ENCODE measurements at places on chromosomes 6 and 20.

GRCh38 chr6:21715180-21715579 lies 121.6 kb downstream of the SOX4 start:
- no peak for DNase-seq

- DNase-seq, result no peak
Measured at GRCh38 chr6:69064226-69064625, 429.1 kb downstream of the ADGRB3 start.

GRCh38 chr20:38499366-38499765 lies 26.7 kb downstream of the RALGAPB start:
- no peak for DNase-seq

DNA sequence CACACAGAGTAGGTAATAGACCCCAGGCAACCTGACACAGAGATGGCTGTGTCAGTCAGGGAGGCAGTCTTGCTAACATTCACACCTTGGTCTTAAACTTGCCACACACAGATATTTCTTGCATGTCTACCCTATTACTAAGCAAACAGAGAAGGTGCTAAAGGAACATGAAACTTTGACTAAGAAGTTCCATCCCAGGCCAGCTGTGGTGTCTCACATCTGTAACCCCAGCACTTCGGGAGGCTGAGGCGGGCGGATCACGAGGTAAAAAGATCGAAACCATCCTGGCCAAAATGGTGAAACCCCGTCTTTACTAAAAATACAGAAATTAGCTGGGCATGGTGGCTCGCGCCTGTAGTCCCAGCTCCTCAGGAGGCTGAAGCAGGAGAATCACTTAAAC lies 222.4 kb upstream of the JARID2 start:
- peak; percentile 82 for DNase-seq

- DNase-seq, result no peak
Measured at GRCh38 chr6:1850121-1850839, 240.6 kb downstream of the FOXC1 start.

- no peak for DNase-seq
Measured at GRCh38 chr6:29870104-29870503, 42.5 kb downstream of the HLA-G start.

GRCh38 chr20:13317439-13317838 lies 96.4 kb downstream of the ISM1 start:
- DNase-seq, result no peak

DNA sequence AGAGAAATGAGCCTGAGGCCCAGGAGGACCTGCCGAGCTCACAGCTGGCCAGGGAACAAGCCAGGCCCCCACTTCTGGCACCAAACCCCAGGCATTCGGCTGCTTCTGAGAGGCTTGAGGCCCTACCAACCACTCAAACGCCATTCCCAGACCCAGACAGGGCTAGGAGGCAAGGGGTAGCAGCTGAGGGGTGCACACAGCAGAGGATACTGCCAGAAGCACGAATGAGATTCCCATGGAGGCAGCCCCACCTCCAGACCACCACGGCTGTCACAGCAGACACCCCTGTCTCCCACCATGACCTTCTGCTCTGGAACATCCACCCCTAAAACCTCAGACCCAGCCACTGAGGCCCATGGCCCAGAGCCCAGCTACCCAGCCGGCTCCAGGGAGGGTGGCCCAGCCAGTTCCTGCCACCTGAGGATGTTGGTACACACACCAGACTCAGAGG lies 36.1 kb downstream of the NTSR1 start:
- no peak for DNase-seq

- DNase-seq, result peak; percentile 79
Measured at GRCh38 chr20:57391439-57392301, 474 bp downstream of the RBM38 start.

DNA sequence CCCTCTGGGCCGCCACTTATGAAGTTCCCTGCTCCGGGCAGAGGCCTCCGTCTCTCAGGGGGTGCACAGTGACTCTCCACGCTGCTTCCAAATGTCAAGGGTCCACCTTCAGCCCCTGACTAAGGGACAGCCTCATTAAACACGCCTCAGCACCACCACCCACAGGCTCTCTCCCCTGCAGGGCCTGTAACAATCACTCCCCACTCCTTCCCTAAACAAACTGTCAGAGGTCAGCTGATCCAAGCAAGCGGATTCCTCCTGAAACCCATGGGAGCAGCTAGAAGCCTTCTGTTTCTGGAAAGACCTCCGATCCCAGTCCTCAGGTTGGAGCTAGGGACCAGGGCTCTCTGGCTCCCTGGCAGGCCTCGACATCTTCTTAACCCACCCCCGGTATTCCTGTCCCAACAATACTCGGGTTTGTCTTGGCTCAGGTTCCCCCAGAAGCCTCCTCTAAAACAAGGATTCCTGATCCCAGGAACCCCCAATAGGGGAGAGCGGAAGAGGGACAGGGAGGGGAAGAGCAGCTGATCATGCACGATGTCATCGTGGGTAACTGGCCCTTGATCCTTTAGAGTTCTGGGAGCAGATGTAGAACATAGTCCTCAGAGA lies 181.0 kb downstream of the ZNF217 start:
- DNase-seq, result no peak

DNA sequence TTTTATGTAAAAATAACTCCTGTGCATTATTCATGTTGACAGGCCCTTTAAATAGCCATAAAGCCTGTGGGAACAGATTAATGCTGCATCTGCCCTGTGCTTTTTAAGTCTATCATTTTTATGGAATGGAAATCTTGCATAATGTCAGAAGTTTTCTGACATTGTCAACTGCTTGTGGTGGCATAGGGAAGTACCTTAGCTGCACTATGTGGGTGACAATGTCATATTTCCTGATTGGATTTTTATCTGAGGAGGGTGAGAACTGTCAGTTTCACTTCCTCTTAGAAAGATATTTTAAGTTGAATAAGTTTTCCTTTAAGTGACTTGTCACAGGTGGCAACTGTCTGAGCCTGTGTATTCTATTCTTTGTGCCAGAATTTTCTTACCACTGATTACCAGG lies 267.9 kb downstream of the PLCB1 start:
- DNase-seq, result no peak

- DNase-seq, result no peak
Measured at GRCh38 chr6:113414511-113414910, 442.6 kb upstream of the MARCKS start.

DNA sequence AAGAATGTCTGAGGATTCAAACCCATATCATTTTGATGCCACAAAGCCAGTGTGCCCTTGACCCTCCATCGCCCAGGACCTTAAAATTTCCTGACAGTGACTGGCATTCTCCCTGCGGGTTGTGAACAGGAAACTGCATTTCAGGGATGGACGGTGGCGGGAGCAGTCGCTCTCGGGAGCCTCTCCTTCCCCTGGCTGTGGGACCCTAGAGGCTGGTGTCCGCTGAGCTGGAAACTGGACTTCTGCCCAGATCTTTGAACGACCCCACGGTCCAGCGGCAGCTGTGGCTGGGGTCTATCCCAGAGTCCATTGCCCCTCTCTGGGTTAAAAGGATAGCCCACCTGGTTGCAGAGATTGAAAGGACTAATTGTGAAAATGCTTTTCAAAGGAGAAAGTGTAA lies 1.4 kb upstream of the SEC63 start:
- DNase-seq, result no peak

- DNase-seq, result no peak
Measured at GRCh38 chr6:91094806-91095475, 508.1 kb upstream of the MAP3K7 start.

DNA sequence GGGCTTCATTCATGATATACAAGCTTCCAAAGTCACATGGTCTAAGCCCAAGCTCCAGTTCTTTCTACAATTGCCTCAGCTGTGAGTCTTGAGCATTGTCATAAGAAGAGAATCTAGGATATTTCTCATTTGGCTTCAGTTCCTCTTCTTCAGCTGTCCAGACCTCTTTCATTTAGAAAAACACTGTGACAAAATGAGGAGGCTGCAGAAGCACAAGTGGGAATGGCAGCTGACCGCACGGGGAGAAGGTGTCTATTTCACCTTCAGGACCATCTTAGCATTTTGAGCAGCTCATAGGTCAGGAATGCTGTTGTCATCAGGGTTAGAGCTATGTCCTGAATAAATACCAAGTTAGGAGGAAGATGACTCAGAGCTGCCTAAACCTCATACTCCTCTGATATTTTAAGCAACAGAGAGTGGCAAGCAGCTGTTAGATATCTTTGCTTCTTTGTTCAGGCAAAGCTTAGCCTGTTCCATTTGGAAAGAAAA lies 390.1 kb upstream of the CITED2 start:
- DNase-seq, result no peak

GRCh38 chr20:61404303-61404702 lies 152.2 kb downstream of the CDH4 start:
- no peak for DNase-seq

DNA sequence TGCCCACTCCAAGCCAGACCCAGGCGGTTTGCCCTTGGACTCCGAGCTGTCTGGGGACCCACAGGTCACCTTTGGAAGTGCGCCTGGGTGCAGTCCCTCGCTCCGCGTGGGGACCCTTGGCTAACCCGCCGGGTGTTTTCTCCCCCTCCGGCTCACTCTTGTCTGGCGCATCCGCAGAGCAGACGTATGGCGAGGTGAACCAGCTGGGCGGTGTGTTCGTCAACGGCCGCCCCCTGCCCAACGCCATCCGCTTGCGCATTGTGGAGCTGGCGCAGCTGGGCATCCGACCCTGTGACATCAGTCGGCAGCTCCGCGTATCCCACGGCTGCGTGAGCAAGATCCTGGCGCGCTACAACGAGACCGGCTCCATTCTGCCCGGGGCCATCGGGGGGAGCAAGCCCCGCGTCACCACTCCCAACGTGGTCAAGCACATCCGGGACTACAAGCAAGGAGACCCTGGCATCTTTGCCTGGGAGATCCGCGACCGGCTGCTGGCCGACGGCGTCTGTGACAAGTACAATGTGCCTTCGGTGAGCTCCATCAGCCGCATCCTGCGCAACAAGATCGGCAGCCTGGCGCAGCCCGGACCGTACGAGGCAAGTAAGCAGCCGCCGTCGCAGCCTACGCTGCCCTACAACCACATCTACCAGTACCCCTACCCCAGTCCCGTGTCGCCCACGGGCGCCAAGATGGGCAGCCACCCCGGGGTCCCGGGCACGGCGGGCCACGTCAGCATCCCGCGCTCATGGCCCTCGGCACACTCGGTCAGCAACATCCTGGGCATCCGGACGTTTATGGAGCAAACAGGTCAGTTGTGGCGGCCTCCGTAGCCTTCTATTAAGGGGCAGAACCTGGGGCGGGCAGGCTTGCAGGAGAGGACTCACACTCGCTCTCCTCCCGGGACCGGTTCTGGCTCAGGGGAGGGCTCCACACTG lies 1.1 kb downstream of the PAX1 start:
- DNase-seq, result no peak

GRCh38 chr20:39800548-39800947 lies 838.4 kb downstream of the DHX35 start:
- no peak for DNase-seq

DNA sequence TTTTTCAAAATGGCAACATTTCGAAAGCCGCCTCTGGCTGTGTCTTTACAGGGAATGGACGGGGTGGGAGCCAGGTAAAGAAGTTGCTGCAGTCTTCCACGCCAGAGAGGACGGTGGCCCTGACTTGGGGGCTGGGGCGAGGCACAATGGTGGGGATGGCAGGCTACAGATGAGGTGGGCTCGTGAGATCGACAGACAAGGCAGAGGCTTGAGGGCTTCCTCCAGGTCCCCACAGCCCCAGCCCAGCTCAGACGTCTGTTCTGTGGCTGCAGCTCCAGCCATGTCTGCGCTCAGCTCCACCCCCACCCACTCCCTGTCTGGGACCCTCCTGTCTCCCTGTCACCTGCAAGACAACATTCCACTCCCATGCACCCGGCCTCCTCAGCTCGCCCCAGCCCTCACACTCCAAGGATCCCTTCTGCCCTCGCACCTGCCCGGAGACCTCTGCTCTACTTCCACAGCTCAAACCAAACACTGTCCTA lies 7.4 kb upstream of the C20orf144 start:
- no peak for DNase-seq

DNA sequence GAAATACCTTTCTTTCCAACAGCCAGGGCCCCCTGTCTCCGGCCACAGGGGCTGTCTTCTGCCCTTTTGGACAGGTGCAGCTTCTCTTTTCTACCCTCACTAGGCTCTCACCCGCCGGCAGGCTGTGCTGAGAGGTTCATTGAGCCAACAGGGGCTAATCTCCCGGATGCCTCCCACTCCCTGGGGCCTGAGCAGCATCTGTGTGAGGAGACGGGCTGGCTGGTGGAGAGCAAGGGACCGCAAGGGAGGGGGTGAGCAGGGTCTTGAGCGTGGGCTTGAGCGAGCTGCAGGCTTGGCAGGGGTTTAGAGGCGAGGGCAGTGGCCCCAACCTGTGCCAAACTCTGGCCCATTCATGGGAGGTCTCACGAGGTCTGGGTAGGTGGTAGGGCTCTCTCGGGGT lies 56.5 kb upstream of the CST7 start:
- no peak for DNase-seq

GRCh38 chr20:39823224-39823623 lies 861.1 kb downstream of the DHX35 start:
- no peak for DNase-seq

DNA sequence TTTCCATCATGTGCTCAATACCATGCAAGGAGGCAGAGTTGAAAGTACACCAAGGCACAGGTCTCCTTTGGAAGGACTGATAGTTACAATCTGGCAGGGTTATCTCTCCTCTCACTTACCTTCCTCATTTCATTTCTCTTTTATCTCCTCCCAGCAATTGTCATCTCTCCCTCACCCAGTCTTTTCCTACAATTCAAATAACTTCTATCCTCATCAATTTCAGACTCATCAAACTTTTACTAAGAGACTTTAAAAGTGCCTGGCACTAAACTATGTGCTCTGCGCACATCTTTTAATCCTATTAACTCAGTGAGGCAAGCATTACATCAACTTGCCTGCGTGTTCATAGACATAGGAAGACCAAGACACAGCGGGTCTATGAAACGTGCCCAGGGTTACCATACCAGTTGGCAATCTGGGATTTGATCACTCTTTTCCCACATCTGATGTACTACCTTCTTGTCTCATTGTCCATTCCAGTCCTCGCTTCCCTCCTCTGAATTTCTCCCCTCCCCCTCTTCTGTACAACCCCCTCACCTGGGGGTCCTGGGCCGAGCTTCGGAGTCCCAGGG lies 1.2 kb downstream of the VARS1 start:
- no peak for DNase-seq

DNA sequence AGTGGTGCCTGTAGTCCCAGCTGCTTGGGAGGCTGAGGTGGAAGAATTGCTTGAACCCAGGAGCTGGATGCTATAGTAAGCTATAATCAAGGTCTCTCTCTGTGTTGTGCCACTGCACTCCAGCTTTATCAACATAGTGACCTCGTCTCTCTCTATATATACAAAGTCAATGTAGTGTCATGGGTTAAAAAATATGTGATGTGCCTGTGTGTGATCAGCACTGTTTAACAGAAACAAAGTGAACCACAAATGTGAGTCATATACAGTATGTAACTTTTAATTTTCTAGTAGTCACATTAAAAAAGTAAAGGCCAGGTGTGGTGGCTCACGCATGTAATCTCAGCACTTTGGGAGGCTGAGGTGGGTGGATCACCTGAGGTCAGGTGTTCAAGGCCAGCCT lies 85.3 kb upstream of the RNF24 start:
- no peak for DNase-seq

DNA sequence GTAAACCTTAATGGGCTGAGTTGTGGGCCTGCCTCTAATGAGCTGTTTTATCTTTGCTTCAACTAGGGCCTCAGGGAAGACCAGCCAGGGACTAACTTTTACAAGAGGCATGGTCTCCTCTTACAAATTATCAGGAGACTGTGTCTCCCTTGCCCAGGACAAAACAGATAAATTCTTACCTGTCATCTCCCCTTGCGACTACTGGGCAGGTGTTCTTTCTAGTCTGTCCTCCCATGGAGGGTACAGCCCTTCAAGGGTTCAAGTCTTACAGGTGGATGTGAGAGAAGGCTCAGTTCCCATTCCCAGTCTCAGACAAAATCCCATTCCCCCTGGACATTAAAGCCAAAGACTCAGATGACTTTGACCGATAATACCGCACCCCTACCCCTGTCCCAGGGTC lies 13.6 kb downstream of the RRBP1 start:
- no peak for DNase-seq

GRCh38 chr20:34052414-34052813 lies 58.7 kb downstream of the RALY start:
- no peak for DNase-seq

Measured in activated effector memory CD4-positive, alpha-beta T cell treated with anti-CD3 and anti-CD28 coated beads, Interleukin-2, amount 50 U/mL, for 16 hours (primary cell).